Mesothelial cell of epicardium (in vitro differentiated cells): ENCODE measurements at places on chromosomes 5 and 9. TPM values are rescaled to one million over a fixed set of nuclear protein-coding genes. Genes with fewer than 3 reads are reported as not detected.

GRCh38 chr5:135053278-135053677 is 19.2 kb upstream of the PITX1 start:
- DNase-seq = no peak

The PRSS3 gene
- not detected in 3 replicates for total RNA-seq

The MSMP gene
- total RNA-seq = not detected in 3 replicates

GRCh38 chr5:171581781-171582180 is 162.3 kb downstream of the FGF18 start:
- DNase-seq = no peak

- DNase-seq = no peak
These were observed 366.4 kb upstream of the RIOK2 start for GRCh38 chr5:97549496-97549895.

DNA sequence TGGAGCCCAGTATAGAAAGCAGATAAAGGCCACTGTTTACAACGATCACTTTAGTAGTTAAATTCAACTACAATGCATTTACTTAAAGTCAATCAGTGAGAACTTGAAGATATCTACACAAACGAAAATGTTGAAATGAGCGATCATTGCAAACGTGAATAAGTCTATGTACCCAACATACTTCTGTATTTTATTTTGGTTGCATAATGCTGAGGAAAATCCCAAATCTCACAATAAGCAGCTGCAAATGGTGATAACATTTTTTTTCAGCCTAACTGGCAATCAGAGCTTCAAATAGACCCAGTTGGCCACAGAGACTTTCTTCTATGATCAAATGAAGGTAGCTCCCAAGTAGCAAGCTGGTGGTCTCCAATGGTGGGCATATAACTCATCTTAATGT is 32.1 kb downstream of the PDGFRB start:
- no peak for DNase-seq

- no peak for DNase-seq
These were observed 10.8 kb upstream of the NRARP start for GRCh38 chr9:137312852-137313325.

DNA sequence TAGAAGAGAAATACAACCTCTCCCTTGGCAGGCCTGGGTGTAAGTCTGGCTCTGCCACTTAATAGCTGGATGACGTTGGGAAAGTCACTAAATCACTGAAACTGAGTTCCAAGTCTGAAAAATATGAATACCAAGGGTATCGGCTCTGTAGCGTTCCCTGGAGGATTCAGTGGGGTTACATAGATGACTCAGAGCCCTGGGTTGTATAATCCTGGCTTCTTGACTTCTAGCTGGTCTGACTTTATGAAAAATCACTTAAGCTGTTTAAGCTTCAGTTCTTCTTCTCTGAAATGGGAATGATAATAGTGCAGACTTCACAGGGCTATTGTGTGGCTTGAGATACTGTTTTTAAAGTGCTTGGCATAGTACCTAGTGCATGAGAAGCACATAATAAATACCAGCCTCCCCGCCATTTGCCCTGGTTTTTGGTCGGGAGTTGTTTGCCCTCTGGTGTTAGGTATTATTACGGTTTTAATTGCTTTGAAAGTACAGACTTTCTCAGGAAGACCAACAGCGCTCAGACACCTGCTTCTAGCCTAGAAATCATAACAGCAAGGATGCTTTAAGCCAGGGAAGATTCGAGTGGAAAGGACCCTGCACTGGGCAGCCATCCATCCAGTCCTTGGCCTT is 43.0 kb downstream of the CYFIP2 start:
- no peak for DNase-seq

The DNM1 gene
- 86.8 to 98.6 TPM (median 89.2 TPM) in 3 replicates for total RNA-seq

The POLK gene
- total RNA-seq = 25.9 to 29.7 TPM (median 29.2 TPM) in 3 replicates

The ADGRD2 gene
- 0.62 to 0.78 TPM (median 0.63 TPM) in 3 replicates for total RNA-seq

GRCh38 chr5:113546703-113547183 is 33.2 kb downstream of the YTHDC2 start:
- DNase-seq = no peak

DNA sequence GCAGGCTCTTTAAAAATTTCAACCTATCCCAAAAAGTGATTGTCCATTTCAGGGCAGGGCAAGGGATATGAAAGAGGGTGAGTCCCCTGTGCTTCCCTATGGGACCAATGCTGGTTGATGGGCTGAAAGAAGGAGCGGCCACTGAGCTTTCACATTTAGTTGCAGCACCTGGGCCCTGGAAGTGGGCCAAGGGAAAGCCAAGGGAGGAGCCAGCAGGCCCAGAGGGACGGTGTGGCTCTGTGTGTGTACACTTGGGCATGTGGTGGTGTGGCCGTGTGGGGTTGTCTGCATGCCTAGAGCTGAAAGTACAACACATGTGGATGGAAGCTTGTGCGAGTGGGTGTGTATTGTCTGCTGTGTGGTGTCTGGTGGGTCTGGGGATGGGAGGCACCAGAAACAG is 14.0 kb upstream of the PSMD5 start:
- no peak for DNase-seq

The RELL2 gene
- 3.9 to 4.6 TPM (median 4.6 TPM) in 3 replicates for total RNA-seq

- DNase-seq = no peak
These were observed 246.7 kb upstream of the TRPM3 start for GRCh38 chr9:71368157-71368556.

The BNC2 gene
- 45.1 to 52.1 TPM (median 46.4 TPM) in 3 replicates for total RNA-seq

GRCh38 chr5:39521098-39521860 is 96.5 kb upstream of the DAB2 start:
- no peak for DNase-seq

The BTNL8 gene
- not detected in 3 replicates for total RNA-seq

DNA sequence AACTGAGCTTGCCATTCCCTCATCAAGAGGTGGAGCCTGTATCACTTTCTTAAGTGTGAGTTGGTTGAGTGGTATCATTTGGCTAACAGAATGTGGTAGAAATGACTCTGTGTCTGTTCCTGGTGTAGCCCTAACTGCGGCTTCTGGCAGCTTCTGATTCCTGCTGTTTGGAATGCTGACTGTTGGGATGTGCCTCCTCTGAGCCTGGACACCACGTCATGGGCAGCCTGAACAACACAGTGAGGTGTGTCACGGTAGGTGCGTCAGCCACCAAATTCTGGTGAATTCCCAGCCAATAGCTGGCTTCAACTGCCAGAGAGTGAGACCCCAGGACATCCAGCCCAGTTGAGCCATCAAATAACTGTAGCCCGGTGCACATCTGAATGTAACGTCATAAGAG is 6.1 kb upstream of the C9orf152 start:
- no peak for DNase-seq

- peak; percentile 51 for DNase-seq
These were observed at the start of gene EDIL3 for GRCh38 chr5:84384604-84385575. EDIL3 (minus strand) TSS chr5:84384880; CDS start chr5:84384374, 506 bp downstream.

The MYOZ3 gene
- total RNA-seq = 8.5 to 9.4 TPM (median 8.5 TPM) in 3 replicates

DNA sequence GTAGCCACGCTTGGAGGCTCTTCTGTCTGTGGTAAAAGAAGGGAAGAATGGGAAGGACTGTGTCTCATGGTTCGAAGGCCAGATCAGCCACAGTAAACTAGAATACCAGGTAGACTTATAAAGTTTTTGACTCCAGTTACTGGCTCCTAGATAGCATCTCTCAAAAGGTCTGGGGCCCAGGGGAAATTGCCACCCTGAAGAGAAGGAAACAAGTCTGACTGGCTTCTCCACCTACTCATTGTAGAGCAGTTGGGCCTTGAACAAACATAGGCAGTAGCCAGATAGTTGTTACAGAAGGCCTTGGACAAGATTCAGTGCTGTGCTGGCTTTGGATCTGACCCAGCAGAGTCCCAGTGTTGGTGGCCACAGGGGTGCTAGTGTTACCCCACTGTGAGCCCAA is 890.4 kb downstream of the EFNA5 start:
- DNase-seq = no peak

GRCh38 chr9:95629585-95629984 is 112.8 kb upstream of the PTCH1 start:
- DNase-seq = no peak

DNA sequence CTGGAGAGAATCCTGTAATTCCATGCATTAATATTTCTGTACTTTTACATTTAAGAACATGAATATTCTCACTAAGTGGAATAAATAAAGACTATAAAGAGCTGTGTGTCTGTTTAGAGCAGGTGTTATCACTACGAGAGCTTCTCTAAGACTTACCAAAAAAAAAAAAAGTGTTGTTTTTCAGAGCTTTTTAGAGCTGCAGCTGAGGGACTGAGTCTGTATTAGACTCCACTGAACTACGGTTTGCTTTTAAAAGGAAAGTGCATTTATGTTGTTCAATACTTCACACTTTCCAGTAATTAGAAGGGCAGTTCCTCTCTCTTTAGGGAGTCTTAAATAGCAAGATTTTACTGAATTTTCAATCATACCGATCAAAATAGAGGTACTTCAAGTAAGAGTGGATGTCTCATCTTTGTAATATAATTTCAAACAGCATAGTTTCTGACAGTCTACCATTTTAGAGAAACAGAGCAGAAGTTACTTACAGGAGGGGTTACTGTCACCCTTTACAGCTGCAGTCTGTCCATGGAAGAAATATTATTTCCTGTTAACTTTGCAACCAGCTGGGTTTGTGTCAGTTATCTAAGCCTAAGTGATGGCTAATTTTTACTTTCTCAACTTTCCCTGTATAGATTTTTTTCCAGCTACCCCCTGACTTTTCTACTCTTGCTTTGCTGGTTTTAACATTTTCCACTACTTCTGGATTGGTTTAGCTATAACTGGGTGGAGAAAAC is 2.4 kb downstream of the SYK start:
- DNase-seq = no peak

- DNase-seq = no peak
These were observed 202.6 kb downstream of the TLE4 start for GRCh38 chr9:79774356-79774755.
